RPMI7951 (cell line): ENCODE measurements at places on chromosomes 12 and 14. TPM values are rescaled to one million over a fixed set of nuclear protein-coding genes. Genes with fewer than 3 reads are reported as not detected.

DNA sequence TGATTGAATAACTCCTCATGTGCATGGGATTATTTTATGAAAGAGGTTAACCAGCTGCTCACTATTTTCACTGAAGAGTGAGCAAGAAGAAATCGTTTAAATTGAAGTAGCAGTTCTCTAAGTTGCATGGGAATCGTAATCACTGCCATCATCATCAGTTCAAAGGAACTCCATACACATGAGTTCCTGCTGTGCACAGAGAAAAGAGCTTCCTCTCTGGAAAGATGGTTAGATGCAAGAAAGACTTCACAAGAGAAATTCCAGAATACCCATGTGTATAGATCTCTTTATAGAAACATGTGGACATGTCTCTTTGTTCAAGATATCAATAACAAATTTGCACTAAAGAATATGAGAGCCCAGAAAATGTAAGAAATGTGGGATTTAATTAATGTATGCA lies 291.3 kb downstream of the PDZRN4 start:
- no peak for DNase-seq

GRCh38 chr12:65557438-65558181 lies 266.7 kb upstream of the HMGA2 start:
- DNase-seq, result no peak

DNA sequence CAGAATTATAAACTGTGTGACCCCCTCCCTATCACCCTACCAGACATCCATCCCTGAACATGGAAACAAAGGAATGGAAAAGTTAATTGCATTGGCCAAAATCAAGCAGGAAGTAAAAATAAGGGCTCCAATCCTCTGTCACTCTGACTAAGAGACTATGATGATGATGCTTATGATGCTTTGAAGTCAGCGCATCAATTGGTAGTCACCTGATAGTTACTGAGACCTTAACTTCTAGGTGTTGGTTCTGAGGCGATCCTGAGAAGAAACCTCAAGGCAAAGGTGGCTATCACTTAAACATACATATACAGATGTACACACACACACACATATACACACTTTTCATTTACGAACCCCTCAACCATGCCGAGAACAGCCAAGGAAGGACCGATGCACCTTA lies 6.6 kb downstream of the ITPR2 start:
- no peak for DNase-seq

DNA sequence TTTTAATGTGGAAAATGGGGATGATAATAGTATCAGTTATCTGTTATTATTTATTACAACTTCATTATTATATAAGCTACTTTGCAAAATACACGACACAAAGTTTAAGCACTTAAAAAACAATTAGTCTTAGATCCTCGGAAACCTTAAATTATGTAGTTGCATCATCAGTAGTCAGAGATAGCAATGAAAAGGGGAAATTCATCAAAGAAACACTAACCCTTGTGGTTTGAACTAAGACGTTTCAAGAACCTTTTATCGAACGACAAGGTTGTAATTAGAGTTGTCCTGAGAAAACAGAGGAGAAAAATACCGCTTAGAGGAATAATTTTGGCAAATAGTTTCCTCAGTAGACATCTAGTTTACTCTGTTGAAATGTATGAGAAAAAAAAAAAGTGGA lies 198.5 kb downstream of the PTPRO start:
- no peak for DNase-seq

- no peak for DNase-seq
These were observed 56.6 kb downstream of the METTL25 start for GRCh38 chr12:82414926-82415325.

GRCh38 chr14:52091928-52092327 lies 23.1 kb upstream of the NID2 start:
- no peak for DNase-seq

GRCh38 chr14:41668356-41668755 lies 61.7 kb downstream of the LRFN5 start:
- no peak for DNase-seq

DNA sequence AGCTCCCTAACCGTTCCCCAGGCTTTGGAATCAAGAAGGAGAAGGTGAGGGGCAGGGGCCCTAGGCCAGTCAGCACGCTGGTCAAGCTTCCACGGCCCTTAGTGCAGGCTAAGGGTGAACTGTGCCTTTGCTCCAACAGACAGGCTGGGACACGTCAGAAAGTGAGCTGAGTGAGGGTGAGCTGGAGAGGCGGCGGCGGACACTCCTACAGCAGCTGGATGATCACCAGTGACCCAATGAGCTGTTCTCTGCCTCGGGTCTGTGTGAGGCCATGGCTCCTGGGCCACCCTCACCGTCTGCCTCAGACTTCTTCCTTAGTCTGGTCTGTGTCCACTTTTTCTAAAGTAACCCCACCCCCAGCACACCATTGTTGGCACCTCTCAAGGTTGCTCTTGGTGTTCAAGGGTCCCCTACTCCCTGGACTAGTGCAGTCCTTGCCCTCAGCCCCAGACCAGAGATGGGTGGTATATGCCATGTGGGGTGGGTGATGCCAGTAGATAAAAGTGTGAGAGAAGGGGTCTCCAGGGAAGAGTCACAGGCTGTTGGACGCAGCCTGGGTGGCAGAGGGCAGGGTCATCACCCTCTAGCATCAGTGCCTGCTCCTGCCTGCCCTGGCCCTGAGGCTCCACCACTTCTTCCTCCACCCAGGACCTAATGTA lies 20.7 kb downstream of the PRPF40B start:
- DNase-seq, result no peak

DNA sequence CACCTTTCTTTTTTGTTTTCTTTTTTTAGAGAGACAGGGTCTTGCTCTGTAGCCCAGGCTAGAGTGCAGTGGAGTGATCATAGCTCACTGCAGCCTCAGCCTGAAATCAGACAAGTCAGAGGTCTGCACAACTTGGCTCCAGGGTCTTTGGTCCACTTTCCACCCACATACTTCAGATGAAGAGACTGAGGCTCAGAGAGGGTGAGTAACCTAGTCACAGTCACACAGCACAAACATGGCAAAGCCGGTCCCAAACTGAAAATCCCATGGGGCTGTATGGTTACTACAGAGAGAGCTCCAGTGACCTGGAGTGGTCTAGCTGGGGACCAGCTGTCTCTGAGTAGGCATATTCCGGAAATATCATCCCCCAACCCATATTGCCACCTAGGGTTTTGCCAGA lies 19.2 kb downstream of the LHX5 start:
- no peak for DNase-seq

GRCh38 chr14:101783260-101784016 lies 21.9 kb downstream of the PPP2R5C start:
- no peak for DNase-seq

- no peak for DNase-seq
These were observed 555 bp upstream of the RTN1 start for GRCh38 chr14:59871166-59871495.

- peak; percentile 24 for DNase-seq
These were observed 2.6 kb downstream of the GARIN2 start for GRCh38 chr14:67191768-67192290.

DNA sequence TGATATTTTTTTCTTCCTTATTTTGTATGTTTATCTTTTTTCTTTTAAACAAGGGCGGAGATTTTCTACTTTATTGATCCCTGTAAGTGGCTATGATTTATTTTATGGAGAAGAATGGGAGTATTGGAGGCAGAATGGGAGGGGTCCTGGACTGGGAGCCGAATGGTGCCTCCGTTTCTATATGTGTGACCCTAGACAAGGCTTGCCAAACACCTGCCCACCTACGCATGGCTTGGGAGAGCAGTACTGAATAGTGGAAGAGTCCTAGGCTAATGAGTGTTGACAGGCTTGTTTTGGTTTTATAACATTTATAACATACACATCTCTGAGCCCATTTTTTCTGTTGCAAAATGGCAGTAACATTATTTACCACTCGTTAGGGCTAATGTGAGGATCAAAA lies 29.0 kb downstream of the STK38L start:
- no peak for DNase-seq

DNA sequence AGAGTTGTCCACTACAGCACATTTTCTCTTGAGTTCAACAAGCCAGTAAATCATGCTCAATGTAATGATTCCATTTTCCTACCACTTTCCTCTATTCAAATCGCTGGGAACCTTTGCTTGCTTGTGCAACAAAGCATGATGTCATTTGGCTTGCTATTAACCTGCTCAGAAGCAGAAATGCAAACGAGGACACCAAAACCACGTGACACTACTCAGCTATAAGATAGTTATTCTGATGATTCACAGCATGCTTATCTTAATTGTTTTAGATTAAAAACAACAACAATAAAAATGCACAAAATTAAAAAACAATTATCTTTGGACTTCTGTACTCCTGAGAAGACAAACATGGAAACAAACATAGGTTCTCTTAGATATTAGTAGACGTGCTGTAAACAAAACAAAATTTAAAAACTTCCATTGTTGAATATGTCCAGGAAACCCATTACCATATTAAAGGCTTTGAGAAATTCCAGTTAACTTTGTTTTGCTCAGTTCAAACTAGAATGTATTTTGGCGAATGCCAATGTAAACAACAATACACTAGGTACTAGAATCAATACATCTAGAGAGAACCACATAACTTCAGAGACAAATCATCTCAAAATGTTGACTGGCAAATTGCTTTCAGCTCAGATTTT lies 77.5 kb upstream of the KRAS start:
- no peak for DNase-seq

DNA sequence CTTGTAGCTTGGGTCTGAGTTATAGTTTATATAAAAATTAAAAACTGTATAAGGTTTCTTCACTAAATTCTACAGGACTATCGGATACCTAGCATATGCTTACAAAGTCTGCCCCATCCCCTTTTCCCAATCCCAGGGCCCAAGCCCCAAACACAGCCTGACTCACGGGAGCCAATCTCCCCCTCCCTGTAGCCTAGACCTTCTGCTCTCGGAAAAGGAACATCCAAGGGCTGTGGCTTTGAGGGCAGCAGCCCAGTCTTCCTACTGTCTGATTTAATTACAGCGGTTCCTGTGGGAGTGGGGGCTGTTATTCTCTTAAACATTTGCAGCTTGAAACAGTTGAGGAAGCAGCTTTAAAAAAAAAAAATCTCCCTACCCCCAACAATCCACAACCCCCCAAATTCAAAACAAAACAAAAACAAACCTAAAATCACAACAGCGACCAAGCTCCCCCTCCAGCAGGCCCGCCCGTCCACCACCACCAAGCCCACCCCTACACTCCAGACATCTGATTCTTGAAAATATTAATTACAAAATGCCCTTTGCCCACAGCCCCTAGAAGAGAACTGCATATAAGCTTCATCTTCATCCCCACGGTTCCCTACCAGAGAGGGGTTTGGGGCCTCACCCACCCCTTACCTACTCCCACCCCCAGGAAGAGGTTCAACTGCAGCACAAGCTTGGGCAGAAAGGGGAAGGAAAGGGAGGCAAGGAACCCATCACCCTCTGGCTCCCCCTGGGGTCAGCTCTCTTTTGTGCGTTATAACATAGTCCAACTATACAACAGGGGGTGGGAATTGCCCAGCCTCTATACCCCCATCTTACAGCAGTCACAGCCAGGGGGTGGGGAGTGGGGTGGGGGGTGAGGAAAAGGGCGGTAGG lies 1.1 kb upstream of the PRKAG1 start:
- peak; percentile 21 for DNase-seq

GRCh38 chr14:102472791-102473150 lies 36.8 kb downstream of the ANKRD9 start:
- DNase-seq, result no peak

DNA sequence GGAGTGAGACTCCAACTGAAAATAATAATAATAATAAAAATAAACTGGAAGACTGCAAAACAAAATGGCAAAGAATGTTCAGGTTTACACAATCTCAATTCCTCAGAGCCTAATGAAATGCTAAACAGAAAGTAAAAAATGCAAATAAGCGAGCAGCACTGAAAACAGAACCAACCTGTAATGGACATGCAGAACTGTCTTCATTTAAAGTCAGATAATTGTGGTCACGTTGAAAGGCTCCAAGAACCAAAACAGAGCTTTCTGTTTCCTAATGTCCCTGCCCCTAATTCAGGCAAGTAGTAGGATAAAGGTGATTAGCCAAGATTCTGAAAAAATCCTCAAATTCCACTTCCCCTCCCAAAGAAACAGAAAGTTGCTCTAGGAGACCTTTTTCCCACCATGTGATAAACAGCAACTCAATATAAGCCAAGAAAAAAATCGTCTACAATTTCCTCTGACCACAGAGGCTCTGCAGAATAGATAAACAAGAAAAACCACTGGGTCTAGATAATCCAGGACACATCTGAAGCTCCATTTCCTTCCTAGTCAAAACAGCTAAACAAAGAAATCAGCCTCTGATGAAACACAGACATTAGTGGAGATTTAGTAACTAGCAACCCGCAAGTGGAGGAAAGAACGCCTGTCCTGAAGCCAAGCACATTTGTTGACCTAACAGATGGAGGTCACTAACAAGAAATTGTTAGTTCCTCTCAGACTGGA lies 3.0 kb downstream of the MIS18BP1 start:
- DNase-seq, result peak; percentile 71

GRCh38 chr12:105047308-105047707 lies 37.0 kb downstream of the ALDH1L2 start:
- no peak for DNase-seq

DNA sequence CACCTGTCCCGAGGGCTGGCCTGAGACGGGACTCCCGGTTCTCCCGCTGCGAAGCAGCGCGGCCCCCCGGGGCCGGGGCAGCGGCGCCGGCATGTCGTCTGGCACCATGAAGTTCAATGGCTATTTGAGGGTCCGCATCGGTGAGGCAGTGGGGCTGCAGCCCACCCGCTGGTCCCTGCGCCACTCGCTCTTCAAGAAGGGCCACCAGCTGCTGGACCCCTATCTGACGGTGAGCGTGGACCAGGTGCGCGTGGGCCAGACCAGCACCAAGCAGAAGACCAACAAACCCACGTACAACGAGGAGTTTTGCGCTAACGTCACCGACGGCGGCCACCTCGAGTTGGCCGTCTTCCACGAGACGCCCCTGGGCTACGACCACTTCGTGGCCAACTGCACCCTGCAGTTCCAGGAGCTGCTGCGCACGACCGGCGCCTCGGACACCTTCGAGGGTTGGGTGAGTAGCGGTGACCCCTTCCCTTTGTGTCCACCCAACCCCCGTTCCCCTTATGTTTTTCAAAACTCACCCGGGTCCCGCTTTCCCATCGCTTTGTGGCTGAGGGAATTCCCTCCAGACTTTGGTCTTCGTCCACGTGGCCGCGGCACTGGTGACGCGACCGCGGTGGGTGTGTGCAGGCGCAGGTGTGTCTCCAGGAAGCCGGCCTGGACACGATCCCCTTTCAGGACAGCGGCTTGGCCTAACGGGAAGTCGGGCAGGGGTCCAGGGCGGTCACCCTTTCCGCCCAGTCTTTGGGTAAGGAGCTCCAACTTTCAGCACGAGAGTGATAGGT lies 826 bp downstream of the PRKCH start:
- DNase-seq, result no peak

GRCh38 chr12:72547573-72547972 lies 275.4 kb downstream of the TRHDE start:
- DNase-seq, result no peak

GRCh38 chr12:120361506-120362208 lies 7.3 kb downstream of the MSI1 start:
- DNase-seq, result peak; percentile 66

FGF6 gene
- total RNA-seq, result not detected in 2 replicates

KCNA1 gene
- total RNA-seq, result not detected in 2 replicates

GLIPR1L1 gene
- not detected in 2 replicates for total RNA-seq

STAC3 gene
- 0.84 TPM in 1 of 2 replicates, not detected in the other for total RNA-seq

LPAR5 gene
- not detected in 2 replicates for total RNA-seq

GZMB gene
- not detected in 2 replicates for total RNA-seq

FAM181A gene
- not detected in 2 replicates for total RNA-seq

SLCO1A2 gene
- not detected in 2 replicates for total RNA-seq

KRT72 gene
- total RNA-seq, result not detected in 2 replicates

KRT79 gene
- 3.3 and 4.8 TPM in 2 replicates for total RNA-seq

ANKRD13A gene
- 37.2 and 39.4 TPM in 2 replicates for total RNA-seq
